ENCODE measurements at places on chromosomes 13 and 19.

GRCh38 chr13:111854403-111854802, 212.5 kb upstream of the SOX1 start:
- no peak for DNase-seq

DNA sequence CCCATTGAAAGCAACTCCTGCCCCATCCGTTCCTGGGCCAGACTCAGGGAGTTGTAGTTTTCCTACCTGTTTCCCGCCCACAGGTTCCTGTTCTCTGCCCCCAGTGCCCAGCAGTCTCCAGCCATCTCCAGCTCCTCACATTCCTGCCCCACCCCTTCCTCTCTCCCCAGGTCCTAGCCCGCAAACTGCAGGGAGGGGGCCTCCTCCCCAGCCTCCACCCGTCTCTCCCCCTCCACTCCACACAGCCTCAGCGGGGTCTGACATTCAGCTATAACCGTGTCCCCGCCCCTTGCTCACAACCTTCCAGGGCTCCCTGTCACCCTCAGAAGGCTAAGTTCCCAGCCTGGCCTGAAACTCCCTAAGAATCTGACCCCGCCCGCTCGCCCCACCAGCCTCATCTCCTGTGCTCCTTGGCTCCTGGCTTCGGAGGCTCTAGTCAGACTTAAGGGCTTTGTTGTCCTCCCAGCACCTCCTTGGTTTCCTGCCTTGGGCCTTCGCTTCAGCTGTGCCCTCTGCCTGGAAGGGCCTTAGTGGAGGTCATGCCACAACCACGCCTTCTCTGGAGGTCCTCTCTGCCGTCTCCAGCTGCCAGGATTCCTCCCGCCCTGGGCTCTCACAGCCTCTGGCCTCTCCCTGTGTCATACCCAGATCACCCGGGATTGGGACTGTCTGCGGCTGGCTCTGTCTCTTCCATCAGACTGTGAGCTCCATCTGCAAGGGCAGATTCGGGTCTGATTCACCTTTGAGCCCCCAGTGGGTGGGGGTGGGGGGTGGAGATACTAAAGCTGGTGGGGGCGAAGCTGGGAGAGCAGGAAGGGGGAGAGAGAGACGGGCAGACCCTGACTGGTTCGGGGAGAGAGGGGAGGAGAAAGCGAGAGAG, 5.1 kb upstream of the SPACA6 start:
- no peak for DNase-seq

DNA sequence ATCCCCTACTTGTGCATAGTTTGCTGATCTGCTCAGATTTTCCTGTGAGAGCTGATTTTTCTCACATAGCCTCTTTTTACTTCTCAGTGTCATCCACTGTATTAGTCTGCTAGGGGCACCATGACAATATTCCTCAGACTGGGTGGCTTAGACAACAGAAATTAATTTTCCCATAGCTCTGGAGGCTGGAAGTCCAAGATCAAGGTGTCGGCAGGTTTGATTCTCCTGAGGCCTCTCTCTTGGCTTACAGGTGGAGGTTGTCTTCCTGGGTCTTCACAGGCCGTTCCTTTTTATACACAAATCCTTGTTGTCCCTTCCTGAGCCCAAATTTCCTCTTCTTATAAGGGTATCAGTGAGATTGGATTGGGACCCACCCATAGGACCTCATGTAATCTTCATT, 9.2 kb downstream of the LRCH1 start:
- no peak for DNase-seq

DNA sequence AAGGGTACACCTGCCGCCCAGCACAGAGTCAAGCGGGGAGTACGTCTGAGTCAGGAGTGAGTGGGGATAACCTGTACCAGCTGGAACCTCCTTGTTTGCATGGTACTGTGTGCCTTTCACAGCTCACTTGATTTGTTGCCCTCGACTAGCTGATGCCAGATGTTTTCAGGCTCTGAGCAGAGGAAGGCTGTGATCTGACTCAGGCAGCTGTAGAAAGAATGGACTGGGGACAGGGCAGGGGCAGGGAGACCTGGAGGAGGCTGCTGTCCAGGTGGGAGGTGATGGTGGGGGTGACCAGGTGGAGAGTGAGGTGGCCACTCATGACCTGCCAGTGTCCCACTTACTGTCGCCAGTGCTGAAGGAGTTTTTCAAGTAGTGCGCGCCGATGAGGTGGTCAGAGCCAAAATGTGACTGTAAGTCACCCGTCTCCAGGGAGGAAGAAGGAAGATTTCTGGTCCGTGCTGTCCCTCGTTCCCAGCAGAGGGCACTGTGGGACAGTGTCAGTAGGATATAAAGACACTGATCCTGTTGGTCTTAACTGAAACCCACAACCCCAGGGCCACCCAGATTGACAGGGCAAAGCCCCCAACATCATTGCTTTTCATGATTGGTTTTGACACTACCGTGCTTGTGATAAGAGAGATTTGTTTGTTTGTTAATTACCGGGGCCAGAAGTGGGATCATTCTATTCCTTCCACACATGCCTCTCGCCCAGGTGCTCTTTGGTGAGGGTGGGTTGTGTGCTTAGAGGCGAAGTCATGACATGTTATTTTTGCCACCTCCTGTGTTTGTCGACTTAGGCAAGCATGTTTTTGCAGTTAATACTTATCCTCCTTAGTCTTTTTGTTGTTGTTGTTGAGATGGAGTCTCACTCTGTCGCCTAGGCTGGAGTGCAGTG, 128.4 kb downstream of the DPF1 start:
- DNase-seq: peak; percentile 48

DNA sequence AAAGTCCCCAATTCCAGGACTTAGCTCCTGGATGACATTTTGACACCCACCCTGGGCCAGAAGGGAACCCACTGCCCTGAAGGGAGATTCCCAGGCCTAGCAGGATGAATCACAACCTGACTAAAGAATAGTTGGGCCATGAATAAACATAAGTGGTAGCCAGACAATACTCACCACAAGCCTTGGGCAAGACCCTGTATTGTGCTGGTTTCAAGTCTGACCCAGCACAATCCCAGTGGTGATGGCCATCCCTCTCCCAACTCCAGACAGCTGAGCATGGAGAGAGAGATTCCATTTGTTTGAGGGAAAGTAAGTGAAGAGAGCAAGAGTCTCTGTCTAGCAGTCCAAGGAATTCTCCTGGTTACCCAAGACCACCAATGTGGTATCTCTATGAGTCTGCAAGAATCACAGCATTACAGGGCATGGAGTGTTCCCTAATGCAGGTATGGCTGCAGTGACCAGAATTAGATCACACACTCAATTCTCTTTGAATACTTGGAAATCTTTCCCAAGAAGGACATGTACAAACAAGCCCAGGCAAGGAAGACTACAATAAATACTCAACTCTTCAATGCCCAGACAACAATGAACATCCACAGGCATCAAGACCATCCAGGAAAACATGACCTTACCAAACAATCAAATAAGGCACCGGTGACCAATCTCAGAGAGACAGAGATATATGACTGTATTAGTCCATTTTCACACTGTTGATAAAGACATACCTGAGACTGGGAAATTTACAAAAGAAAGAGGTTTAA, 158.0 kb downstream of the VWA8 start:
- no peak for DNase-seq

- peak; percentile 61 for DNase-seq
Measured at GRCh38 chr19:7191946-7192691, 102.1 kb downstream of the INSR start.

- DNase-seq: no peak
Measured at GRCh38 chr19:29285878-29286277, 72.9 kb upstream of the UQCRFS1 start.

GRCh38 chr13:27820524-27821482, 28.5 kb downstream of the GSX1 start:
- DNase-seq: no peak

GRCh38 chr13:83449668-83450395, 432.4 kb downstream of the SLITRK1 start:
- DNase-seq: no peak

DNA sequence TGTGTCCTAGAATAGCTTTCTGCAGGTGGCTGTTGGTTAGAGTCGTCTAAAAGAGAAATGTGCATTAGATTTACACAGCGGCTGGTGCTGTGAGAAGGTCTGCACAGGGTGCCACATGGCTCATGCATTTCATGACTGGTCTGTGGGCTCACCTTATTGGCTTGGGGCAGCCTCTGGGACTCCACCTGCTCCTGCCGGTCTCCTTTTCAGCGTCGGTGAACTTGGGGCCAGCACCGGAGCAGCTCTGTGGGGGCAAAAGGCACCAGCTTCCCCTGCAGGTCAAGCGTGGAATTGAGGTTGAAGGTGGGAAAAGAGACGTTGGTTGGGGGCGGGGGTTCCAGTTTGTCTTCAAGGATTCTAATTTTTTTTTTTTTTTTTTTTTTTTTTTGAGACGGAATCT, 3.1 kb upstream of the PNMA8C start:
- DNase-seq: no peak

DNA sequence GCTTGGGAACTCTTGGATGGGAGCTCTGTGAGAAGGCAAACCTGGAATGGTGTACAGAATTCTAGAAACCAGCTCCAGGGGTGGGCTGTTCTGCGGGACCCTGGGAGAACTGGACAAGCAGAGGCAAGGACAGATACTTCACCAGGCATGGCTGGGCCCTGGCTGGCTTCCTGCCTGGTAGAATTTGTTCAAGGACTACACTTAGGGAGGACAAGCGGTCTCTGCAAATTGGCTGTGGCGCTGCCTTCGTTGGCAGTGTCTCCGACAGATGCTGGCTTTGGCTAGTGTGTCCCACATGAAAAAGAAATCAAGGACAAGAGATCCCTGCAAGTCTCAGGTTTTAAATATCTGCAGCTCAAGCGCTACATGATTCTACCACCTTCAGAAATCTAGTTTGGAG, 12.4 kb downstream of the CEBPG start:
- DNase-seq: no peak

- no peak for DNase-seq
Measured at GRCh38 chr13:94009701-94010100, 469.8 kb downstream of the DCT start.

GRCh38 chr13:76836311-76836710, 49.9 kb downstream of the KCTD12 start:
- no peak for DNase-seq
